ENCODE measurements at places on chromosomes 4 and X.
A peak's percentile ranks its signal among the peaks of the same experiment; 100 is the strongest.

GRCh38 chr4:46890056-46890455 lies 19.0 kb downstream of the COX7B2 start:
- no peak for DNase-seq

GRCh38 chr4:115720611-115721010 lies 607.2 kb upstream of the NDST4 start:
- DNase-seq, result no peak

DNA sequence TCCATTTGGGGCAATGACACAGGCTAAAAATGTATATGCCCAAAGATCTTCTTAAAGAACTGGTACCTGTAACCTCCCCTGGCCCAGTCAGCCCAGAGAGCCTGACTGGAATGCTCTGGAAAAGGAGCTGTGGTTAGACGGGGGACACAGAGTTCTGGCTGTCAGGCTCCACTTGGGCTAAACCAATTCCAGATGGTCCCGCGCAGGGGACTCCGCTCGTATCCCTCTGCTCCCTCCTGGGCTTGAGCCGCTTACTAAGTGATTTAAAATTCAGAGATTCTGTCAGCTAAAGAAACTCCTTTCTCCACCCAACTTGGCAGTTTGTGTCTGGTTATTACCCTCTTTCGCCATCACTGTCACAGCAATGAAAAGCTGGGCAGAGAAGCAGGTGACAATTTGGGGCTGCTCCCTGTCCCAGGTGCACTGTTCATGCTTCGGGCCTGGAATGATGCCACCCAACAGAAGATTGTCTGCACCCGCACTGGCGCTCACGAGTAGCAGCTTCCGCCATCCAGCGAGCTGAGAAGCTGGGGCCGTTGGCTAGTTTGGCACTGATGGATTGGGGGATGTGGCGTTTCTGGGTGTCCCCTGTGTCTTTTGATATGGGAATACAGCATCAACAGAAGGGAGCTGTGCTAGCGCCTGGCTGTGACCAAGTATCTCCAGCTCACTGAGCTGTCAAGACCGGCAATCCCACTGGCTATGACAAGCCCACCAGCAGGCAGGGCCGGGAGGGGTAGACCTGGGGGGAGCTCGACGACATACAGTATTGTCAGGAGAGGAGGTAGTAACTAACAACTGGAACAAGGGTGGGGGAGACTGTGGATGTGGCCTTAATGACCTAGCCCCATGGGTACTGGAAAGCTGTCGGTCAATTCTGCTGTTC lies 6.7 kb upstream of the IRAK1 start:
- no peak for DNase-seq

- no peak for DNase-seq
Measured at GRCh38 chr4:2486981-2487380, 18.1 kb downstream of the RNF4 start.

GRCh38 chr4:137676357-137676998 lies 144.2 kb upstream of the PCDH18 start:
- DNase-seq, result no peak

GRCh38 chrX:133054761-133055405 lies 42.0 kb downstream of the USP26 start:
- DNase-seq, result no peak

DNA sequence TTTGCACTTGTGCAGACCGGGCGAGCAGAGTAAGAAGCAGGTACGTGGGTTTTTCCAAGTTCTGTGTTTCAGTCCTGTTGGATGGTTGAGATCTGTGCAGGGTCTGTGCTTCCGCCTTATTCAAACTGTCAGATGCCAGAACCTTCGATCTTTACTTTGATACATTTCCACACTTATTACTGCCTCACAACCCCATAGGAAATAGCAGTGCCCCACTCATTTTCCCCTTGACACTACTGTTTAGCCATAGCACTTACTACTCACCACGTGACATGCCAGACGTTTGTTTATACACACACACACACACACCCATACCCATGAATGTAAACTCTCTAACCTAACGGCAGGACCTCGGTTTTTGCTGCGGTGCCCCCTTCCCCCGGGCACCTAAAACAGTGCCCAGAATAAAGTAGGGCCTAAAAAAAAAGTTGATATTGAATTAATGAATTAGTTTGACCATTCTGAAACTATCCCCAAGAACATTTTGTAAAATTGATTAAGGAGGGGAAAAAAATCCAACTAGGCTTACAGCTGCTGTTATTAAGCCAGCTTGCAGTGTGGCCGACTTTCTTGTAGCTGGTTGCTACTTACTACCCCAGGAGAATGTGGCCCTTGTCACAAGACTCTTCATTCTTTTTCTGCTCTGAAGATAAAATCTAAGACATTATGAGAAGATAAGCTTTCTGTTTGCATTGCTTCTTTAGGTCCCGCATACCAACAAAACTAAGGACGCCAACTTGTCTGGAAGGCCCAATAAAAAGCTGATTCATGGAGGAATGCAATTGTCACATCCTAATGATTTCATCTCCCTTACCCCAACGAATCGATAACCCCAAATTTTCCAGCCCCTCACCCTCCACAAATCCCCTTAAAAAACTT lies 704 bp upstream of the SEPSECS start:
- DNase-seq, result peak; percentile 22

GRCh38 chrX:32483534-32484136 lies 727.7 kb downstream of the DMD start:
- no peak for DNase-seq

DNA sequence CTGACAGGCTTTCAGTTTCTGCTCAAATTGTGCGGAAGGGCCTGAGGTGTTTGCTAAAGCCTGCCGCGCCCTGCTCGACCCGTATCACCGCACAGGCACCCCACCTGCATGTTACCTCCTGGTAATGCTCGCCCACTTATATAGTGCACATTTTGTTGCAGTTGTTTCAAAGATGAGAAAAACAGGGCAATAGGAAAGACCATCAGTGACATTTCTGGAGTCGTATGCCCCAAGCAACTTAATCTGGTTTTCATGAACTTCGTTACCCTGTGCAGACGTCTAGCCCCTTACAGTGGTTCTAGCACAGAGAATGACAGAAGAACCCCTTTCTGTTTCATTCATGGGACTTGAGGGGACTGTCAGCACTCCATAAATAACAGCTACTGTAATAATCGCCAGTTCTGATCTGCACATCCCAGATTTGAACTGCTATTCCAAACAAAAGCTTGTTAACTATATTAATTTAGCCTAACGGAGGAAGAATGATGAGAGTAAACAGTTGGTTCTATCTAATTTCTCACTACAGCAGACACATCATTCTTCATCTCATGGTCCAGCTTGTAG lies 940 bp upstream of the DCTD start:
- DNase-seq, result no peak

- no peak for DNase-seq
Measured at GRCh38 chrX:136021160-136021559, 35.9 kb downstream of the SLC9A6 start.

DNA sequence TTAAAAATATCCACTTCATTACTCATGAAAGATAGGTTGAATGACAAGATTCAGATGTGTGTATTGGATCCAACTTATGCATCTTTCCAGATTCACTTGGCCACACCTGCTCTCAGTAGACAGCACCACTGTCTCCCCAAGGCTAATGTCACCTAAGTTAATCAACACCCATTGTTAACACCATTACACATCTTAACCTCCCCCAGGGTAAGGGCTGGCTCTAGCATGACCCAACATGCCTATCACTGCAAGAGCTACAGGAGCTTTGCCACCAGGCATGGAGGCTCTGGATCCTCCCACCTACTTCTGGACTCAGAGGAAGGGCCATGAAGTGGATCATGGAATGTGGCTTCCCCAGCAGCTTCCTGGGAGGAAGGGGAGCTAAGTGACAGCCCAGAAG lies 32.8 kb upstream of the LSM6 start:
- no peak for DNase-seq

GRCh38 chrX:19839770-19840254 lies 47.6 kb downstream of the SH3KBP1 start:
- DNase-seq, result no peak

- DNase-seq, result no peak
Measured at GRCh38 chr4:155762334-155762733, 3.5 kb downstream of the GUCY1B1 start.

DNA sequence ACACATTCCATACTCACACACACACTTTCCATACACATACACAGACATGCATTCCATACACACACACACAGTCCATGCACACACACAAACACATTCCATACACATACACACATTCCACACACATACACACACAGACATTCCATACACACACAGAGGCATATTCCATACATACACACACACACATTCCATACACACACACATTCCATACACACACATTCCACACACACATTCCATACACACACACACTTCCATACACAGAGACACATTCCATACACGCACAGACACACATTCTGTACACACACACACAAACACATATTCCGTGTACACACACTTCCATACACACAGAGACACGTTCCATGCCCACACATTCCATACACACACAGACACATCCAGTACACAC lies 14.8 kb downstream of the LINC00632 start:
- DNase-seq, result no peak

DNA sequence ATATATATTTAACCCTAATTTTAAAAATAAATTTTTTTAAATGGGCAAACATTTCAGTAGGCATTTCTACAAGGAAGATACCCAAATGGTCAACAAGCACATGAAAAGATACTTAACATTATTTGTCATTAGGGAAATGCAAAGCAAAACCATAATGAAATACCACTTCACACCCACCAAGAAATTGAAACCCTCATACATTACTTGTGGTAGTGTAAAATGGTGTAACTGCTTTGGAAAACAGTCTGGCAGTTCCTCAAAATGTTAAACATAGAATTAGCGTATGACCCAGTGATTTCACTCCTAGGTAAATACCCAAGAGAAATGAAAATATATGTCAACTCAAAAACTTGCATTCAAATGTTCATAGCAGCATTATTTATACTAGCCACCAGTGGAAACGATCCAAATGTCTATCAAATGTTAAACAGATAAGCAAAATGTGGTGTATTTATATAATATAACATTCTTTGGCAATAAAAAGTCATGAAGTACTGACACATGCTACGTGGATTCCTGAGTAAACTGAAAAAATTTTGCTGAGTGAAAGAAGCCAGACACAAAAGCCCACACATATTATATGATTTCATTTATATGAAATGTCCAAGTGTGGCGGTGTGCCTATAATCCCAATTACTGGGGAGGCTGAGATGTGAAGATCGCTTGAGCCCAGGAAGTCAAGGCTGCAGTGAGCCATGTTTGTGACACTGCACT lies 16.6 kb downstream of the TRIM2 start:
- no peak for DNase-seq

GRCh38 chrX:38277802-38278201 lies 49.5 kb downstream of the RPGR start:
- DNase-seq, result no peak

DNA sequence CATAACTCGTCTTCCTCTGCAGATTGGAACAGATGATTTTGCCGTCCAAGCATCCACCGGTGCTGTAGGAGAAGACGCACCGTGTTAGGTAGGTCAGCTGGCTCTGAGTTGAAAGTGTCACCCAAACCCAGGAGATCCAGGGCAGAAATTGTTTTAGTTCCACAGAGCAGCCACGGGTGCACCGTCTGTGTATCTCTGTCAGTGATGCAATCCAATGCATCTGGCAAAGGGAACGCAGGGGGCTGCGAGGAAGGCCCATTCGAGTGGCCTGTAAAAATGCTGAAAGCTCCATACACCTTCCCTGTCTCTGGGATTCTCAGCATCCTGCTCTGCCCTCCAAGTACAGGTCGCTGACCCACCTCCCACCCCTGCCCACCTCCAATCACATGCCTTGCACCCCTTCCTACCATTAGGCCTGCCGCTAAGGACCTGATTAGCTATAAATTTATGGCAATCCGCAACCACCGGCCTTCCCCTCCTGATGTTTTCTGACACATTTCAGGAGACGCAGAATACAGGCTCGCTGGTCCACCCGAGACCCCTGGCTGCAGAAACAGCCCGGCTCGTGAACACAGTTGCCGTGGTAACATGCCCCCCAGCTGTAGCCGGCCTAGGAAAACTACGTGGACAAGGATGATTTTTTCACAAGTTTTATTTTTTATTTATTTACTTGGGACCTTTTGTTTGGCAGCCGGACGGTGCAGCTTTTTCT lies 39.7 kb upstream of the SHOX start:
- DNase-seq, result no peak

DNA sequence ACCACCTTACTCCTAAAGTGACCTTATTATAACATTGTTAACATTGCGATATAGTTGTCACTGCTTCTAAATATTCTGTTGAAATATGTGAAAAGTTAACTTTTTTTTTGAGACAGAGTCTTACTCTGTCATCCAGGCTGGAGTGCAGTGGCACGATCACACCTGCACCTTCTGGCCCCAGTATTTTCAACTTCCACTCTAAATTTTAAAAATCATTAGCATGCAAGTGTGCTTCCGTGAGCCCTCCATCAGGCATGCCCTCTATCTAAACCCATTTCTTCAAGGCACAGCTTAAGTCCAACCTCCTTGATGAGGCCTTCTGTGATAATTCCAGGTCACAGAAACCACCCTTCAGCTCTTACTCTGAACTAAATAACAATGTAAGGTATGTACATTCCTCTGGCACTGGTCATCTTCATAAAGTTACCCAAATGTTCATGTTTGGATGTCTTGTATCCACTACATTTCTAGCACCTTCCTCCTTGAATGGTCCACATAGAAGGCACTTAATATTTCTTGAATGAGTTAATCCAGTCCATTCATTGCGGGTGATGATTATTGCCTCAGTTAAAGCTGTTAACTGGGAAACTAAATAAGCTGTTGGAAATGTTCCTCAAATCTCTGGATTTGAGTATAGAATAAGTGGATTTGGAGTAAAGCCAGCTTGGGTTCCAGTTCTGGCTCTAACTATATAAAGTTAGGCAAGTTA lies 38.6 kb upstream of the TMEM131L start:
- DNase-seq, result peak; percentile 19

GRCh38 chr4:165838575-165838974 lies 34.5 kb upstream of the TLL1 start:
- DNase-seq, result no peak

DNA sequence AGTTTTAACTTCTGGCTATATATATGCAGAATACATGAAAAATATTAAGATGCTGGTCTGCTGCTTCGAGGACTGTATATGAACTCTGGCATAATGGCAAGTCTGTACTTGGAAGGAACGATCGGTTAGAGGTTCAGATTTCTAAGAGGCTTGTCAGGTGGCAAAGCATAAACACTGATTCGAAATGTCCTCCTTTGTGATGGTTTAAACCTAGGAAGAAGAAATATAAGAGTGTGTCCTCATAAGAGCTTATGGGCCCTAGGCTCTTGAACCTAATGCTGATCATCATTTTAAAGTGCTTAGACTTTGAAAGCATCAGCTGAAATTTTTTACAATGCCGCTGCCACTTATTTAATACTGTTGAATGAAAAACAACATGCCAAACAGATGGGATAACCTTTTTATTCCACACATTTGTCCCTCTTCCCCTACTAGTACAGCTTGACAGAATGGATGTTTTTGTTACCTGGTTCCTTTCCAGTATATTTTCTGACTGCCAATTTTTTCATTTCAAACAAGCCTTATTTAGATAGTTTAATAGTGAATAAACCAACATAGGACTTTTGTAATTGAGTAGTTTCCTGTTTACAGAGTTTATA lies 8.8 kb downstream of the SPRY1 start:
- DNase-seq, result no peak

DNA sequence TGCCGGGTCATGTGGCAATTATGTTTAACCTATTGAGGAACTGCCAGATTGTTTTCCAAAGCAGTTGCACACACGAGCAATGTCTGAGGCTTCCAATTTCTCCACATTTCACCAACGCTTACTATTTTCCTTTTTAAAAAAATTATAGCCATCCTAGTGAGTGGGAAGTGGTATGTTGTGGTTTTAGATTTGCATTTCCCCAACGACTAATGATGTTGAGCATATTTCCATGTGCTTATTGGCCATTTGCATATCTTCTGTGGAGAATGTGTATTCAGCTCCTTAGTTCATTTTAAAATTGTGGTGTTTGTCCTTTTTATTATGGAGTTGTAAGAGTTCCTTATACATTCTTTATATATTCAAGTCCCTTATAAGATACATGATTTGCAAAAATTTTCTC lies 60.2 kb downstream of the MTMR1 start:
- no peak for DNase-seq
